ENCODE measurements at places on chromosomes 2 and 18.

DNA sequence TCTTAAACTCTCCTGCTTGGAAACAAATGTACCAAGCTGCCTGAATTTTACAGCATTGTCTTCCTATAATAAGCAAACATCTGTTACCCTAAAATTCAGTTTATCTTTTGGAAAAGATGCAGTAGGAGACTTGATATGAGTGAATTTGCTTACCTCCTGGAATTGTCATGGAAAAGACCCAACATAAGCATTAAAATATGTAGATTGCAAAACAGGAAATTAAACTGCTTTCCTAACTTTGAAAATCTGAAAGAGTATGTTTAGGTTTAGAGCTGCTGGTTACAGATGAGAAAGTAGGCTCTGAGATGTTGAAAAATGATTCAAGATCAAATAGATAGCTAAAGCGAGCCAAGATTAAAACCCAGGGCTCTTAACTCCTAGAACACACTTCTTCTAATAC, 316.5 kb downstream of the SOX11 start:
- no peak for DNase-seq

GRCh38 chr2:111617299-111618225, 266.4 kb downstream of the ANAPC1 start:
- DNase-seq = no peak

- DNase-seq = no peak
Measured at GRCh38 chr2:174300114-174300513, 34.6 kb upstream of the SP9 start.

GRCh38 chr2:181152226-181152625, 171.8 kb downstream of the UBE2E3 start:
- no peak for DNase-seq

DNA sequence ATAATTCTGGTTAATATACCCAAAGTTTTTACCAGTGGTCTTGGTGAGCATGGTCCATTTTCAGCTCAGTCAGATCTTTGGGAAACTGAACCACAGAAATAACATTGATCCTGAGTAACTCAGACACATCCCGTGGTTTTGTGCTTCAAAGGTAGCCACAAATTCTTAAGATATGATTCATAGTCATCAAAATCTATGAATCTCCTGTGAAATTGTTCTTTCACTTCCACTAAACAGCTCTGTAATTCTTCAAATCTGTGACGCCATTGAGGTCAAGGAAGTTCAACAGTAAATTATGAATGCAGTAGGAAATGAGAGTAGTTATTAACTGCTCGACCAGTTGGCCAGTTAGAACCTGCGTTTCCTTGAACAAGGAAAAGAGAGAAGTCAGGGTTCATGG, 147.3 kb downstream of the IRS1 start:
- no peak for DNase-seq

DNA sequence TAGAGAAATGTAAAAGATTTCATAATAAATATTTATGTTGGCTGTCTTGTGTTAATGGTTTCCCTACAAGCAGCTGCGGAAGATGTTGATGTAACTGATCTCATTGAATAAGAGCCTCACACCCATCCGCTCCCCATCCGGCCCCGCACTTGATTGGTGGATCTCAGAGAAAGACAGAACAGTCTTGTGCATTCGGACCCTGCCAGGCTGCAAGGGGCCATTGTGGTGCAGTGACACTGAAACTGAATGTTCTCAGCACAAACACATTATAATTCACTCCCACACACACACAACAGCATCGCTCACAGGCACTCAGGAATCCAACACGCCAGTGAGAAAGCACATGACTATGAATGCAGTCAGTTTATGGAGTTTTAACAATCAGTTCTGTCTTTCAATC, 47.8 kb downstream of the PRELID3A start:
- no peak for DNase-seq

- peak; percentile 54 for DNase-seq
Measured at GRCh38 chr2:96556441-96557330, 20.1 kb downstream of the ARID5A start.

- DNase-seq = no peak
Measured at GRCh38 chr2:216130346-216130971, 21.3 kb downstream of the XRCC5 start.

DNA sequence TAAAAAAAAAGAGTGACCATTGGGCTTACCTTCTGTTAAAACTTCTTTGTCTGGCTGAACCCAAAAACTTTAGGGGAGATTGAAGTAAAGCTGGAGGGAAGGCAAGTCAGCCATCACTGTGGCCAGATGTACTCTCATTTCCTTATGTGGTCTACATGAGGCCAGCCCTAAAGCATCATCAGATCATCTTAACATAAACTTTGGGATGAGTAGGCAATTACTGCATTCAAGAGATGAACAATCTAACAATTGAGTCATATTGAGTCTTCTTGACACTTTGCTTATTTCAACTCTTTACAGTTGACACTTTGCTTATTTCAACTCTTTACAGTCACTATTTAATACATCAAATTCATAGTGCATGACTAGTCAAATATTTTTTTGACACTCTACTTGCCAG, 155.6 kb downstream of the QPCT start:
- no peak for DNase-seq

GRCh38 chr2:37355735-37356134, 11.3 kb downstream of the QPCT start:
- no peak for DNase-seq

DNA sequence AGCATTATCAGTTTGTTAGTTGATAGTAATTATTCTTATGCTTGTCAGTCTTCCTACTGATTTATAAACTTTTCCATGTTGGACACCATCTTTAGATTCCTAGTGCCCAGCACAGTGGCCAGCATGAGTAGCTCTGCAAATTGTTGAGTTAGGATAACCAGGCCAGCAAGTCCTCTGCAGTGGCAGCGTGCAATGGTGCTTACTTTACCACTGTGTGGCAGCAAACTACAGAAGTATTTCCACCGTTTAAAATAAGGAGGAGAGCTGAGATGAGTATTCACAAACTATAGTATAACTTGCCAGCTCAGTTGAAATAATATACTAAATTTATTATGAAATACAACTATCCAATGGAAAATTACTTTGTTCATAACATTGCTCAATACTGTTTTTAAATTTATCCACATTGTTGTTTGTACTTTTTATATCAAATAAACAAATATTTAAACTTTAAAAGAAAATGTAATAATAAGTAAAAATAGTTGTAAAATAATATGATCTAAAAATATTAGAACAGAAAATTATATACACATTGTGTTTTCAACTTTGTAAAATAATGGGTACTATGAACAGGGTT, 9.3 kb upstream of the THADA start:
- DNase-seq = peak; percentile 10

GRCh38 chr2:31192851-31193392, 24.4 kb downstream of the CAPN14 start:
- DNase-seq = no peak

DNA sequence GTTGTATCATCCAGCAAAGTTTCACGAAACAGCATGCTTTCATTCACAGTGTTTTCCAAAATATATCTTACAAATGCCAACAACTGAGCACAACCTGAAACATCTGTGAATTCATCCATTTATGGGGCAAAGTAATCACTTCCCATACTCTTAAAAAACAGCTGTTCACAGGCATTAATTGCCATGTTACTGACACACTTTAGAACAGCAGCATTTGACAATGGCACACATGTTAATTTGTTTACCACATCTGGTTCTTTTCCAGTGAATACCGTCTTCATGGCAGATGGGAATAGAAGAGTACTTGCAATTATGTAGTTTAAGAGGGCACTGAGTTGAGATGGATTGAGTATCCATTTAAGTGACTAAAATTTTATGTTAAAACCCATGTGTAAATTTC, 347.4 kb upstream of the LRP1B start:
- DNase-seq = no peak

GRCh38 chr2:154724194-154724797, 25.8 kb downstream of the KCNJ3 start:
- DNase-seq = no peak

- DNase-seq = no peak
Measured at GRCh38 chr2:202378662-202379358, 2.7 kb downstream of the BMPR2 start.

GRCh38 chr2:146748046-146748445, 1096.8 kb upstream of the ACVR2A start:
- no peak for DNase-seq

GRCh38 chr18:24734058-24734457, 273.6 kb downstream of the HRH4 start:
- no peak for DNase-seq

DNA sequence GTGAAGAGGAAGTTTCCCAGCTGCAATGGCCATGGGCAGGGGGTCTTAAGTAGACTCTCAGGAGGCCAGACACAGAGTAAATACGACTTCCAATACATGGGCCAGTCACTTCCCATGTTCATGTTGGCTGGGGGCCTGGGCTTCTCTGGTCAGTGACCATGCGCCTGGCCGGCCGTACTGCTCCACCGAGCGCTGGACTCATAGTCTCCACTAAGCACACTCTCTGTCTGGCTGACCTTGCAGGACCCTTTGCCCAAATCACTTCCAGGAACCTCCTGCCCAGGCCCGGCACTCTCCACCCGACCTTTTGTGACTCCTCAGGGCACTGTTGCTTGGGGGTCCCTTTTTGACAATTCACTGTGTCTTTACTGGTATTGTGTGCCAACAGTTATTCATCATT, 69.3 kb downstream of the SOWAHC start:
- no peak for DNase-seq

DNA sequence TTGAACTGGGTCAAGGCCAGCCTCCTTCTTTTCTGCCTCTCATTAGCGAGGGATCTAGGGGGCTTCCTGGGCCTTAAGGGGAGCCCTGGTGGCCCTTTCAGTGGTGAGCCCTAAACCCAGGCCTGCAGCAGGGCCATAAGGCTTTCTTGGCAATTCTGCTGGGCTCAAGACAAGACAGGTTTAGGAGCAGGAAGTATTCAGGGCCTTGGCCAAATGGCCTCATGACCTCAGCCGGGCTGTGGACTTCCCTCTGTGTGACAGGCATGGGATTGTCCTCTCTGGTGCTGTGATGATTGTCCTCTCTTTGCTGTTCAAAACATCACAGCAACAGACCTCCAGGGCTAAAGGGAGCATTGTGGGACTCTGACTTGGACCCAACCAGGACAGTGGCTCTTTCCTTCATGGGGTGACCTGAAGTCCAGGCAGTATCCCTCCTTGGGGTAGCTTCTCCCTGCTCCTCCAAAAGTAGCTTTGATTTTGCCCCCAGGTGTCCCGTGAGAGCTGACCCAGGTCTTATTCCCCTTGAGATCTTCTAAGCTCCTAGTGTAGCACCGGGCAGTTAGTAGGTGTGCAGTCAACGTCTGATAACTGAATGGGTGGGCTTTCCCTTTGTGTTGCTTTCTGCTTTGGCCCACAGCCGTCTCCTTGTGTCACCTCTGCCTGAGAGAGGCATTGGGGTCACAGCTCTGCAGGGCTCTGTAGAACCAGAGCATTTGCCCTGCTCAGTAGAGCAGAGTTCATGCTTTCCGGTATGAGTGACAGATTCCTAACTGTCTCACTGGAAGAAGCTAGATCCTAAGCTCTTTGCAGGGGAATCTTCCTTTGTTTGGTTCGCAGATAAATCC, 14.7 kb downstream of the FOSL2 start:
- DNase-seq = no peak

DNA sequence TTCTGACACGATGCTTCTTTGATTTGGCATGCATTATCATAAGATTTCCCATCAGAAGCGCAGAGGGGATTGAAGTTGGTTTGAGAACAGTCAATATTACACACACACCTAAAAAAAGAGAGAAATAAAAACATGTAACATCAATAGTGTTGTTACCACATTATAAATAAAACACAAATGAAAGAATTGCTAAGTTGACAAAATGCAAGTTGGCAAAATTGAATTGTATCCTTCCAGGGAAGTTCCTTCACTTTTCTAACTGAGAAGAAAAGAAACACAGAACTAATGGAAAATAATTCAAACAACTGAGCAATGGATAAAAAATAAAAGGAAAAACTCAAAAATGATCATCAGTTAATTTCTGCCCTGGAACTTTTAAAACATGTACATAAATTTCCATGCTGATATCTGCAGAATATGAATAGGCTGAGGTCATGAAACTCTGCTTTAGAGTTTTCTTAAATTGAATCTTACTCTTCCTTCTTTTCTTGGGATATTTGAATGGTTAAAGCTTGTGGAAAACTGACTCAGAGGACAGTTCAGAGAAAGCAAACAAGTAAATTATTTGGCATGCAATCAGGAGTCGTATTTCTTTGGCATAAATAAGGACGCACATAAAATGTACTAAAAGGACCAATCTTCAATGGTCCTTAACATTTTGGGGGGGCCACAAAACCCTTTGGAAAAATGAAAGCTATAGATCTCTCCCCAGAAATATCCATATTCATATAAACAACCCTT, 152.4 kb upstream of the CAVIN2 start:
- no peak for DNase-seq
